ENCODE measurements at places on chromosomes 1 and 21.

- no peak for DNase-seq
Observed at GRCh38 chr1:46735708-46736324, 16.9 kb upstream of the EFCAB14 start.

GRCh38 chr1:9737057-9737456 is 85.5 kb downstream of the PIK3CD start:
- DNase-seq: no peak

- no peak for DNase-seq
Observed at GRCh38 chr21:23822760-23823159, 1784.5 kb downstream of the MRPL39 start.

DNA sequence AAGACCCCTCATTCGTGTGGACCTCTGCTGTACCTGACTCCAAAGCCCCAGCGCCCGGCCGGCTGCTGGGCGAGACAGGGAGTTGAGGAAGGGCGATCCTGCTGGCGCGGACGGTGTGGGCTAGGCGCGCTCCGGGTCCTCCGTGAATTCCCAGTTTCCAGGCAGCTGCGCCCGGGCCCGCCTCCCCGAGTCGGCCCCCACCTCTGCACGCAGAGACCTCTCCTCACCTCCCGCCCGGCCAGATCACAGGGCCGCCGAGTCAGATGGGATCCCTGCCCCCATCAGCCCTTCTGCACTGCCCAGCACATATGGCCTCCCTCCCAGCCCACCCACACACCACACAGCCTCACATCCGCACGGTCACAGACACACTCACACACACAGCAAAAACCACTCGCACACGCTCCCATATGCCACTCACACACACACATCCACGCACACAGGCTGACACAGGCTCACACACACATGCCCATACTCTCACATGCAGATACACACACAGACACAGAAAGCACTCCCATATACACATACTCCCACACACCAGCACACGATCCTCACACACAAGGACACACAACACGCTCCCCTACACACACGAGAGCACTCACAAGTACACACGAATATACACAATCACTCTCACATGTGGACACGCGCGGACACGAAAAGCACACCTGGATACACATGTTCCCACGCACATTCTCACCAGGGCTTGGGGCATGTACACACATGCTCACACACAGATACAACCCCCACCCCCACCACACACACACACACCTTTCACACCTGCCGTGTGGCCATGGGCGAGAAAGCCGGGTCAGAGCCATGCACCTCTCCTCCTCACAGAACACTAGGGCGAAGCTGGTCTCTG is 7.2 kb upstream of the GUCA2B start:
- DNase-seq: no peak

DNA sequence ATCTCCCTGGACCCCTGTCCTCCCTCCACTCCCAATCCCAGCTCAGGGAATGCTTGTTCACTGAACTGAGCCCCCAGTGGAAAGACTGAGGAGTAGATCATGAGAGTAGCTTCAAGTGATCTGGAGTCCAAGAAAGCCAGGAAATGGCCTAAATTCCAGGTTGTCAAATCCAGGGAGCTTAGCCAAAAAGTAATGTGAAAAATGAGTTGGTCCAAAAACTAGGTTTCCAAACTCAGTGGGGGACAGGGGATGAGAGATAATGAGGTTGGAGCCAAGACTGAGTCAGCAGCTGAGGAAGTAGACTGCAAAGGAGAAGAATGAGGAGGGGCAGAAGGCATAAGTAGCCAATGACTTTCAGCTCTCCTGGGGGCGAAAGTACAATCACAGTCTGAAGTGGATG is 284.1 kb upstream of the BEND5 start:
- no peak for DNase-seq

- peak; percentile 77 for DNase-seq
Observed at GRCh38 chr1:176897350-176898236, 266.9 kb downstream of the ASTN1 start.

Measured in NCI-H187 (cell line).